ENCODE measurements at places on chromosomes 4 and X.
A peak's percentile ranks its signal among the peaks of the same experiment; 100 is the strongest.

- DNase-seq, result peak; percentile 98
Observed at GRCh38 chr4:26319467-26319948, 1.3 kb upstream of the RBPJ start.

DNA sequence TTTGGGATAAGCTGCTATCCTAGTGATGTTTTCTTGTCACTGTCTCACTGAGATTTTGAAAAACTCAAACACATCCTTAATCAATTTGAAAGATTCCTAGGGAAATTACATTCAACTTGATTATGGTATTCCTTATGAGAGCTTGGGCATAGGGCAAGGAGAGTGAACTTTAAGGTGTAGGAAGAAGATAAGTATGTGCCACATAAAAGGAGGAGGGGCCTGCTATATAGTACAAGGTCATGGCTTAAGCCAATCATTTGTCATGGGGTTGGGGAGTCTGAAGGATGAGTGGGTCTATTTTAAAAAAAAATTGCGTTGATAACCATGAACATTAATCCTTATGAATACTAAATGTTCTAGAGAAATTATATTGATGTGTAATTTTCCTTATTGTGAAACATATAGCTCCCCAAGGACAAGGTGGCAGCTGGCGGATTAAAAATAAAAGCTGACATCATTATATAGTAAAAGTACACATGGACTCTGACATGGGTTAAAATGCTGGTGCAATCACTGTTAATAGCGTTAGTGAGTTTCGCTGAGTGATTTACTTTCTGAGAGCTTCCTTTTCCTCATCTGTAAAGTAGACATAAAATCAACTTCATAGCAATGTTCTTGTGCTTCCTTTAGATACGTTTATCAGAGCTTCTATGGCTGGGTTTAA is 17.4 kb downstream of the GALNT7 start:
- no peak for DNase-seq

DNA sequence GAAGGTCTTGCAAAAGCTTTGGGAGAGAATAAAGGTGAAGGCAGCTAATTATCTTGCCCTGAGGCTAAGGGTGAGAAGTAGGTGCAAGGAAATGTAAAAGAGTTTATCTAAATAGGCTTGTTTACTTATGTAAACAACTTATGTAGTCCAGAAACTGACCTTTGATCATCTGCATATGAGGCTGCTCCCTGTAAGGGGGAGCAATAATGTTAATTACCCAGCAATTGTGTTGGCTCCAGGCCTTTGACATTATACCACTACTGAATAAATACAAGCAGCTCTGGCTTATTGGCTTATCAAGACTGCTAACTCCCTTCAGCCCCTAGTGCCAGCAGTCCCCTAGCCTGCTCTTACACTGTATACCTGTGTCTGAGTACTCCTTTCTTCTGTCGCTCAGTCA is 303.7 kb upstream of the GNPDA2 start:
- no peak for DNase-seq

- no peak for DNase-seq
Observed at GRCh38 chr4:11635342-11635741, 206.6 kb upstream of the HS3ST1 start.

GRCh38 chr4:70902577-70903290 is 565 bp downstream of the MOB1B start:
- peak; percentile 42 for DNase-seq

- no peak for DNase-seq
Observed at GRCh38 chrX:149495573-149496071, 9.5 kb downstream of the IDS start.

GRCh38 chrX:137227151-137227550 is 193.4 kb upstream of the GPR101 start:
- DNase-seq, result no peak

DNA sequence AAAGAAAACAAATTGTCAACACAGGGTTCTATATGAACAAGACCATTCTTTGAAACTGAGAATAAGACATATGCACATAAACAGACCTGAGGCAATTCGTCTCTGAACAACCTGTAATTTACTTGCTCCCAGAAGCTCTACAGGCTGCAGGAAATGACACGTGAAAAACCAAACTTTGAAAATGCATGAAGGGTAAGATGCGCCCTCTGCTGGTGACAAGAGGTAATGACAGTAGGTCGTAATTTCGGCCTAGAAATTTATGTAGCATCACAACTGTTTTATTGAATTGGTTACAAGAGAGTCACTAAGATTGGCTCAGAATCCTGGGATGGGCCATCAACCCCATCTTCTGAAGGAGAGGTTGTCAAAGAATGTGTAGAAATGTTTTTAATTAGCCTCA is 276.5 kb downstream of the PPP4R3C start:
- DNase-seq, result no peak

DNA sequence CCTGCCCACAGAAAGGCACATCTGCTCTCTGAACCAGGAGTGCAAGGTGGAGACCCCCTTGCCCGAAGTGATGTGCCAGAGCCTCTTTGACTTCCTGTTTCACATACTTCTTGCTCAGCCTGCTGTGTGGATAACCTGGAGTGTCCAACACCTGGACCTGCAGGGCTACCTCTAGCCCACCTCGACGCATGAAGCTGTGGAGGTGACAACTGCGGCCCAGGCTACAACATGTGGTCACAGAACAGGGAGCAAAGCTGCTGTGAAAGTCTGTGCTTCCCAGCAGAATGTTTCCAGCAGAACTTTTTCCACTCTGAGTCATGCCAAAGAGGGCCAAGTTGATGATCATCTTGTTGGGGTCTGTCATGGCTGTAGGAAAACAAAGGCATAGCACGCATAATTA is 1.5 kb downstream of the GIMD1 start:
- DNase-seq, result no peak

DNA sequence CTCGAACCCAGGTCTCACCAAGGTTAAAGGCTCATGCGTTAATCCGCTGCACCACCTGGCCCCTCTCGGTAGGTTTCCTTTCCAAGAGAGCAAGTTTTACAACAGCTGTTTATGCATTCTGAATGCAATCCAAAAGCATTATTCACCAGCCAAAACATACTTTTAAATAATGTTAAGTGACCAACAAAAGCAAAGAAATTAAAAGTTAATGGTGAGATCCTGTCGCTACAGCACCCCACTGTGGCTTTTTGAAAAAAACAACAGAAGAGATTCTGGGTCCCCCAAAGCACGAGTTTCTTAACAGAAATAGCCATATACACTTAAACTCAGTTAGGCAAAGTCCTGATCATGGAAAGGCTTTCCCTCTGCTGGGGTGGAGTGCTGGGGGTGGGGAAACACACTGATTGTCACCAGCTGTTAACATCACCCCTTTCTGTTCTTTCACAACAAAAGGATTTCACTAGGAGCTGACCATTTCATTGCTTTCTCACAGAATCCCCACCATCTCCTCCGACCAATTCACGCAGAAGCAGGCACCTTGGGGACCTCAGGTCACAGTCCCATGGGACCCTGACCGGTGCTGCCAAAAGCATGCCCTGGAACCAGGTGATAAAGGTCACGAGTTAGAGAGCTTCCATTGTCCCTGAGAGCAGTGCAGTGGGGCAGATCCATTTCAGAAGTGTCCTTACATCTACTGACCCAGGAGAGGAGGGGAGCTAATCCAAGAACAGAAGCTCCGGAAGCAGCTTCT is 51.2 kb downstream of the ZNF827 start:
- no peak for DNase-seq

All from head of caudate nucleus (tissue), 42 donors.